ENCODE measurements at places on chromosomes 16 and 17. TPM values are rescaled to one million over a fixed set of nuclear protein-coding genes. Genes with fewer than 3 reads are reported as not detected.

DNA sequence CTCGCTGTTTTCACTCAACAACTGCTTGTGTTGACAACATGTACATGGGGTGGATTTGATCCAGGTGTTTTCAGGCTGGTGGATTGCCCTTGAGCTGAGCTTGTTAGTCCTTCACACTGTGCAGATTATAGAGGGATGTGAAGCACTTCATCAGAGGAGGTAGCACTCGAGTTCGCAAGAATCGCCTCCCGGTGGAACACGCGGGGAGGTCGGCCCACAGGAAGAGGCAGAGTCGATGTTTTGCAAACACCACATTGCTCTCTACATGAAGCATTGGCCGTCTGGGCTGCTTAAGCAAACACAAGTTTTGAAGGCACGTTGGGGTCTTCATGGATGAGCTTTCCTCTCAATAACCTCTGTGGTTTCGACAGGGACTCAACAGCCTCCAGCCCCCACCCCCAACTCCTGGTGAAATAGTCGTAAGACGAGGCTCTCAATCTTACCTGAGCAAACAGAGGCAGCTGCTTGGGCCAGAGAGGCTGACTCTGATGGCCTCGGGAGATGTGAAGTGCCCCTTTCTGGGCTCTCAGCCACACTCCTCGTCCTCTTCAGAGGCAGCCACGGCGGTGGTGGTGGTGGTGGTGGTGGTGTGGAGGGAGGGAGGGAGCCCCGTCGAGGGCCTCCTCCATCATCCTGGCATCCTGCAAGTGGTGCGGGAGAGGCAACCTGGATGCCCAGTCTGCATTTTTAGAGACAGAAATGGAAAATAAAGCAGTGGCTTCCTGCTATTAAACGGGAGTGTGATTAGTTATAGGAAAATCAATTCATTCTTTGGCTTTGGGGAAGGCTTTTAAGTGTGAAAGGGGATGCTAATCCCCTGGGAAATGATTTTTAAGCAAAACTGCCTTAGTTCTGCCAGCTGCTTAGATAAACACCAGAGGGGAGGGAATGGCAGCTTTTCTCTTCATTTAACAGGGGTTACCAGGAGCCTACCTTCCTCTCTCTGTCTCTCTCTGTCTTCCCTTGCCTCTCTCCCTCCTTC, 552.5 kb upstream of the EEF2KMT start:
- no peak for DNase-seq

CX3CL1 gene
- 36.2 TPM for total RNA-seq

DVL2 gene
- total RNA-seq: 26.7 TPM

DNA sequence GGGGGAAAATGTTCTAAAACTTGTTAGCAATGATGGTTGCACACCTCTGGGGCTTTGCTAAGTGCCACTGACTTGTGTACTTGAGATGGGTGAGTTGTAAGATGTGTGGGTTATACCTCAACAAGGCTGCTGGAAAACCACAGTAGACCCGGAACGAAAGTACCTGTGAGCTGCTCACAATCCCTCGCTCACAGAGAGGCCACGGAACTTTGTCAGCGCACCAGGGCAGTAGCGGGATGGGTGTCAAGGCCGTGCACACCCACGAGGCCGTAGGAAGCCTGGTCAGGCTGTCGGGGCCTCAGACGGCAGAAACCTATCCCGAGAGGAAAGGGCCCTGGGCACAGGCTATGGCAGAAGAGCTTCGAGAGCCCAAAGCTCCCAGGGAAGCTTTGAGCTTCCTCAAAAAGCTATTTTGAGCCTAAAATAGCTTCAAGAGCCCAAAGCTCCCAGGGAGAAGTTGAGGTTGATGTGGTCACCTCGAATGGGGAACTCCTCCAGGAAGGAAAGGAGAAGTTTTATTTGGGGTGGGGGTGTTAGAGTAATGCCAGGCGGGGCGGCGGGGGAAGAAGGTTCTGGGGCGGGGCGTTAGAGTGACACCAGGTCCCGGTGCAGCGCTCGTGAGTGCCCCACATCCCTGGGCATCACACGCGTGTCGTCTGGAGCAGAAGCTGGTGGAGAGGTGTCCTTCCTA, 19.0 kb downstream of the CBFA2T3 start:
- DNase-seq: no peak

DNA sequence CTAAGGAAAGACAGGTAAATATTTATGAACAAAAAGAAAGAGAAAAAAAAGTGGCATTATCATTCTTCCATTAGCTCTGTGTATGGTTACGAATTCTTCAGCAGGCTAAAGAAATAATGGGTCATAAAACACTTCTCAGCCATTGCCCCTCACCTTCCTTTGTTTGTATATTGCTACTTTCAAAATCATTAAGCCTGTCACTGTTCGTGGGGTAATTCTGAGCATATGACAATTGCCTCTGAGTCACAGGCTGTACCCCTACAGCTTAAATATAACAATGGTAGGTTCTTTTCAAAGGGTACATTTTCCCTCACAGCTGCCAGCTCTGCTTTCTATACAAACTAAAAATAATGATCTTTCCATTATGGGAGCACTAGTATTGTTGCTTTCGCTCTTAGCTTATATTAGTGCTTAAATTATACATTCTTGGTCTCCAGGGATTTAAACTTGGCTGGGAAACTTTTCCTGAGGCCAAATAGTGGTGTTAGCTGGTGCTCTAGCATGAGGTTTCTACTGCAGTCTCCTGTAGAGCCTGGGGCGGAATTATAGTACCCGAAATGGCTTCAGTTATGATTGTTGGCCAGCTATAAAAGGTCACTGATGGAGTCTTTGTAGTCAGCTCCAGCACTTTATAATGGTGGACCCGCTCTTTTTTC, 74.7 kb upstream of the CDH11 start:
- no peak for DNase-seq

GDPD1 gene
- total RNA-seq: 2.5 TPM

KRTAP4-4 gene
- not detected for total RNA-seq

TOM1L1 gene
- total RNA-seq: 4.7 TPM
